ENCODE measurements at places on chromosomes 1 and 21.
A peak's percentile ranks its signal among the peaks of the same experiment; 100 is the strongest.

DNA sequence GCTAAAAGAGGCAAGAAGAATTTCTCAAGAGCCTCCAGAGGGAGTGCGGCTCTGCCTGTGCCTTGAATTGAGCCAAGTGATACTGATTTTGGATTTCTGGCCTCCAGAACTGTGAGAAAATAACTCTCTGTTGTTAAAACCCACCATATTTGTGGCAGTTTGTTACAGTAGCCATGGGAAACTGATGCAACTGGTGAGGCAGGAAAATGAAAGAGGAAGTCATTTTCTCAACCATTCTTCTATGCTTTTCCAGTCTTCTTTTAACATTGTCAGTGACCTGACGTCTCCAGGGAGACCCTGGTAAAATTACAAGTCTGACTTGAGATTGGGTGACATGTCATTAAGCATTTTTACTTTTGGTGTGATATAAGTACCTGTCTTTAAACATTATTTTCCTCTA is 5.8 kb downstream of the OR6P1 start:
- DNase-seq = no peak

DNA sequence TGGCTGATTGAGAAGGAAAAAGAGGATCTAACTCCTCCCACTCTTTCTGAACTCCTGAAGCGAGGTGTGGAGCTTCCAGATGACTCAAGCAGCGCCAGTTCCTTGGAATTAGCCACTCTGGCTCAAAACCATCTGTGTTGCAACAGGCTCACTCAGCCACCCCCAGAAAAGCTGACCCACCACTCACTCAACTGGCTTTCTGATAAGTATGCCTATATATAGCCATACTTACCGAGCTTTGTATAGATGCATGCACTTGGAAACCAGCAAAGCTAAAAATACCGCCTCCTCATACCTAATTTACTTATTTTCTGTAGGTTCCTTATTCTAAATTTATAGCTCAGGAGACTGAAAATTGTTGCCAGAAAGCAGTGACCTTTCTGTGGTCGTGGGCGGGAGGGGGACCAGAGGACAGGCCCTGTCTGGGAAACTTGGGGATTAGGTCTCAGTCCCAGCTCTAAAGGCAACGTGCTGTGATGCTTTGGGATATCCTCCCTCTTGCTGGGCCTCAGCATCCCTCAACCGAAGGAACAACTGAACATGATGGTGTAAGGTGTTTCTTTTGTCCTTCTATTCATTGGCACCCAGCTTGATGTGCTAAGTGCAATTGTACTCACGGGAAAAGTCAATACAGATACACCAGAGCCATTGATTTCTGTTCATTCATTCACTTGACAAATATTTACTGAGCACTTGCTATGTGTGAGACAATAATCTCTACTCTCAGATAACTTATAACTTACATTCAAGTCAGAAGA is 65.7 kb downstream of the NENF start:
- no peak for DNase-seq

DNA sequence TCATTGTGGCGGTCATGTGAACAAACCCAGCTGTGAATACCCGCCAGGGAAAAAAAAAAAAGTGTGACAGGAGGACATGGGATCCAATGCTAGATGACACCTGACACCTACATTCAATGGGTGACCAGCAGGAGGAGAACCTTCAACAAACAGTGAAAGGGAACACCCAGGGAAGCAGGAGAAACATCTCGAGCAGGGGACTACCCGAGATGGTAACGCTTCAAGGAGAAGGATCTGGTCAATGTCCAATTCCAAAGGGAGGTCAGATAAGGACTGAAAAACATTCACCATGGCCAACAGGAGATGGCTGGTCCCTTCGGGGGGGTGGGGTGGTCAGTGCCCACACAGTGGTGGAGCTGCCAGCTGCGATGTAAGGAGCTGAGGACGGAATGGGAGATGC is 46.3 kb downstream of the PTPN14 start:
- DNase-seq = no peak

GRCh38 chr1:216420746-216421145 is 2.5 kb downstream of the USH2A start:
- no peak for DNase-seq

DNA sequence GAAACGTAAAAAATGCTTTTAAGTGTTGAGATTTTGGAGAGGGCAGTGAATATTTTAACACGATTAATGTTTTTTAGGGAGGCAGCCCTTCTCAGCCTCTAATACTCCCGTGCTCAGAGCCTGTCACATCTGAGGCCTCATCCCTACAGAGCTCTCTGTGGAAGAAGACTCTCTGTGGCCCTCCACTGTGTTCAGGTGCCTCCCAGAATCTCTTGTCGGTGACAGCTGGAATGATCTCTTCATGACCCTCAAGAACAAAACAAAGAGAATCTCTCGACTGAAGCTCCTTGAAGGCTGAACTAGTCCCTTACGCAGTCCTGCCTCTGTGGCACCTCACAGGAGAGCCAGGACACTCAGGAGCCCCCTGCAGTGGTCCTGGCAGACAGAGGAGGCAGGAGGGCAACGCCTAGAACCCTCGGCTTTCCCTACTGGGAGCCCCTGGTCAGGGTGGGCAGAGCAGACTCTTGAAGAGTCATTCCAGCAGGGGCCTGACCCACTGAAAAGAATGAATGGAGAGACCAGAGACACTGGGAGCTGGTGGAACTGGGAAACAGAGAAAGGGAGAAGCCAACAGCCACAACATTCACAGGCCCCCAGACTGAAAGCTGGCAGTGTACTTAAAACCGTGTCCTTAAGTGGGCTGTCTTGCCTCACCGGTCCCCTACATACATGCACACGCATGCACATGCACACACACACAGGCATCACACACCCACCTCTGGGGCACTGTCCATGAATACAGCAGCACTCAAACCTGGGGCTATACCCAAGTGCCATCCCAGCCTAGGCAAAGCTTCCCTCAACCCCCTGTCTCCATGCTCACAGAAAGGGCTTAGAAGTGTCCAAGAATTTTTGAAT is 67.5 kb upstream of the ANGPTL1 start:
- DNase-seq = no peak

DNA sequence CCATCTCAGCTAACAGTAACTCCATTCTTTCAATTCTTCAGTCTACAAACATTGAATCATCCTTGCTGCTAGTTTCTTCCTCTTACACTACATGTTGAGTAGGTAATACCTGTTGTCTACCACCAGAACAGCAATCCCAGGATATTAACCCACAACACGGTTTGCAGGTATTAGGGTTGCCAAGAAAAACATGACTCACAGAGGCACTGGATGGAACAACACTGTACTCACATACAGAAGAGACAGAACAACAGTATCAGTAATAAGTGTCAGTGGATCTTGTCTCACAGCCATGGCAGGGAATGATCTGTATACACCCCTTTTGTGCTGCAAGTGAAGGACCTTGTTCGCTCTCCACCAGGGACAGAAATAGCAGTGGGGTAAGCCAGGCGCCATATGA is 212.1 kb downstream of the GPR52 start:
- DNase-seq = no peak

DNA sequence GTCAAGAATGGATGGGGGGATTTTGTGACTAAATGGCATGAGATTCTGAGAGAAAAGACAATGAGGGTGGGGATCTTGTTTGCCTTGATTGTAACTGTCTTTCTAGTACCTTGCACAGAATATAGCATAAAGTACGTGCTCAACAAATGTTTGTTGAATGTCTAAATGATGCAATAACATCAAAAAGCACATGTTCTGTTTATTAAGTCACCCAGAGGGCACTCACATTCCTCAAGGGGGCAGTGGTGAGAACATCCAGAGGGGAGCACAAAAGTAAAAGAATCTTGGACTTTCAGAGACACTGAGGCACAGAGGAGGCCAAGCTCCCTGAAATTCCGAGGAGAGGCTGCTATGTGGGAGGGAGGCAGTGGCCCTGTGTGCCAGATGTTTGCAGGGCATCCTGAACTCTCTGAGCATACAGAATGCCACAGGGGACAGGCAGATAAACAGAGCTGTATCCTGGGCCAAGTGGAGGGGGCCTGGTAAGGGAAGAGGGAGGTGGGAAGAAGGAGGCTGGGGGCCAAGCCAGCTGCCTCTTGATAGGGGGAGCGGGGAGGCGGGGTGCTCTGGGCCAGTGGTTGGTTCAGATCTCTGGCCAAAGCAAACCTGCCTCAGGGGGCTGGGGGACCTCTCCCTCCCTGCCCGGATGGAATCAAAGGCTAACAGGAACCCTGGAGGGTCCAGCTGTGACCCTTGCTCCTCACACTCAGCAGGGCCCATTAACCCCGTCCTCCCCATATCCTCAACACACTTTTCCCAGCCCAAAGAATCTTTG is 6.5 kb upstream of the ATP1A2 start:
- DNase-seq = peak; percentile 32

- no peak for DNase-seq
Measured at GRCh38 chr1:206787891-206788290, 15.6 kb upstream of the IL10 start.

- no peak for DNase-seq
Measured at GRCh38 chr1:1061682-1062345, 12.3 kb downstream of the RNF223 start.

DNA sequence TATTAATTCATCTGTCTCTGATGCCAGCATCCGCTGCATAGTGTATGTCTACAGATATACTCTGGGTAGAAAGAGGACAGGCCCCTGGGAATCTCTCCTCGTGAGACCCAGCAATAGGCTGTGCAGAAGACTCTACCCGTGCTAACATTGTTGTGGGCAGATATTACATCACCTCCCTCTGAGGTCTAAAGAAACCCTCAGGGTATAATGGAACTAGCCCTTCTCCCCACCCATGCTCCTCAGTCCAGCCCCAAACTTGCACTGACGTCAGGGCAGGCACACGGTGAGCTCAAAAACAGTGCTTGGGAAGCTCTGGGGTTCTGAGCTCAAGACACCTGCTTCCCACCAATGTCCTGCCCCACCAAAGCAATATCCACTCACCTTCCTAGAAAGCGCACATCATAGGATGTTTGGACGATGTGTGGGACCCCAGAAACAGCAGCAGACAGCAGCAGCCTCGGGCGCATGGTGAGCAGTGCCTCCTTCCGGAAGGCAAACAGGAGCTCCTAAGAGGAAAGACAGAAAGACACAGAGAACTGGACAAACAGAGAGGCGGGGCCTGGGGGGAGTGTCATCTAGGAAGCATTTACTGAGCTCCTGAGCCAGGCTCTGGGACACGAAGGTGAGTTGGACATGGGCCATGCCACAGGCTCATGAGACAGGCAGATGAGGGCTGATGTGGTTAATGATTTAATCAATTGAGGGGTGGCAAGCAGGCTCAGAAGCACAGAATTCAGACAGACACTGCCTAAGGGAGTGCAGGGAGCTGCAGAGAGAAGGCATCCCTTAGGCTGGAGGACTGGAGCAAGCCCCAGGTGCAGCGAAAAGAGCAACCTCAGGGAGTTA is 4.8 kb downstream of the OVGP1 start:
- DNase-seq = no peak

DNA sequence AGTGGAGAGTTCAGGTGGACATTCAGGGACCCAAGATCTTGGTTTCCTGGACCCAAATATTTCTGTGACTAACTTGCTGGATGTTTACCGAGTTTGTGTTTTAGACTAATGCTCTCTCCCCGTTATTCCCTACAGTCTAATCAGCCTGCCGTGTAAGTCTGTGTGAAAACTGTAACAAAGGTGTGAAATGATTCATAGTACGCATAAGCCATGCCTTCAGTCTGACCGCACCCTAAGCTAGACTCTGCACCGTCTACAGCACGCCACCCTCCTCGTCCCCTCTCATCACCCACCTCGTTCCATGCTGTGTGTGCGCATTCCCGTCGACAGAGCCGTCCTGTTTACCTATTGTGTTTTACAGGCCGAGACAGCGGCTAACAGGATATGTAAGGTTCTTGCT is 50.5 kb downstream of the ACTN2 start:
- no peak for DNase-seq

DNA sequence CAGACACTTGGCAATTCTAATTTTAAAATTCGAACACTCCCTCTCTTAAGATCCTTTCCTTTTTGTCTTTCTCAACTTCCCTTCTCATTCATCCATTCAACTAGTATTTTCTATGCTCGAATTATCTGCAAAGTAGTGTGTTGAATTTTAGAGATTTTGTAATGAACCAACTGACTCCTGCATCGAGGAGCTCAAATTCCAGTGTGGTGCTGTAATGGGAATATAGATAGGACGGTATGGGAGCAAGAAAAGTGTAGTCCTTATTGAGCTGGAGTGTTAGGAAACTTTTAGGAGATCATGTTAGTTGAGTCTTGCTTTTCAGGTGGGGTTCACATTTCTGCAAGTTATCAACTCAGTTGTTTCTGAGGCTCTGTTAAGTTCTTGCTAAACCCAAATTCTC is 897.5 kb downstream of the TTLL7 start:
- DNase-seq = no peak

GRCh38 chr1:211518330-211519289 is 26.6 kb upstream of the RD3 start:
- DNase-seq = no peak

GRCh38 chr1:205329719-205330118 is 8.2 kb upstream of the NUAK2 start:
- DNase-seq = no peak

GRCh38 chr1:199226163-199226562 is 587.3 kb downstream of the PTPRC start:
- peak; percentile 47 for DNase-seq

- DNase-seq = no peak
Measured at GRCh38 chr1:180757657-180758056, 125.8 kb downstream of the XPR1 start.

DNA sequence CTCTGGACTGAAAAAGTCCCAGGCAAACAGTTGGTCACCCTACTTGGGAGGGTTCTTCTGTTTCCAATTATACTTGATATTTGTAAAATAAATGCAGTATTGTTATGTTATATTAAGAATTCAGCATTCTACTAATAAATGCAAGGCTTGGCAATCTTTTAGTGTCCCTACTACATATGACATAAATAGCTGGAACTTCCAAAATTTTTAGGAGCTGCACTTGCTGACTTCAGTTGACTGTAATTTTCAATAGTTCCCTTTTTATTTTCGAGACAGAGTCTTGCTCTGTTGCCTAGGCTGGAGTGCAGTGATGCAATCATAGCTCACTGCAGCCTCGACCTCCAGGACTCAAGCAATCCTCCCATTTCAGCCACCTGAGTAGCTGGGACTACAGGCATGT is 20.0 kb downstream of the FOXD3 start:
- DNase-seq = no peak

Measured in CD4-positive, alpha-beta T cell treated with Interleukin-2 at 100 ng/mL for 4 hours (primary cell).